ENCODE measurements at places on chromosomes 2 and 18. TPM values are rescaled to one million over a fixed set of nuclear protein-coding genes. Genes with fewer than 3 reads are reported as not detected.

- no peaks in the 10 kb centered on the region for H3K36me3 ChIP-seq
- peaks cover 6% of the 10 kb centered on the region for H3K4me1 ChIP-seq
- H3K4me3 ChIP-seq = no peak overlapping the region
- H3K27ac ChIP-seq = no peak overlapping the region
- H3K27me3 ChIP-seq = peaks cover 1% of the 10 kb centered on the region
- DNase-seq = no peak
Measured at GRCh38 chr2:24181849-24182248, 7.0 kb downstream of the FAM228A start.

DNA sequence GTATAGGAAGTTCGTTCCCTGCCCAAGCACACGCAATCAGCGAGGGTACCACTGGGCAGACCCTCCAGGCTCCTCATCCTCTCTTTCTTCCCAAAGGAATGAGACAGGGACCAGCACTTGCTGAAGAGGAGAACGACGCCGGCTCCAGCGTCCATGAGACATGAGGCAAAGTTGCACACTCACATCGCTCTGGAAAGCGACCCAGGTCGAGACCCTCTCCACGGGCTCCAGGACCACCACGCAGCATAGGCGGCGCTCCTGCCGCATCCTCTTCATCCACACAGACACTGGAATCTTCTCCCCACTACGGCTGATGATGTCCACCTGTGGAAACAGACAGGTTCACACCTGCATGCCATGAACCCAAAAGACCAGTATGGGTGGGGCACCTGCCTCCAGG is 10.8 kb downstream of the PASK start:
- H3K4me1 ChIP-seq = no peaks in the 10 kb centered on the region
- H3K27ac ChIP-seq = no peak overlapping the region
- no peak for DNase-seq

GRCh38 chr2:137893145-137893544 is 71.1 kb upstream of the HNMT start:
- H3K27me3 ChIP-seq = no peaks in the 10 kb centered on the region
- no peaks in the 10 kb centered on the region for H3K4me1 ChIP-seq
- DNase-seq = no peak
- H3K27ac ChIP-seq = no peak overlapping the region
- H3K36me3 ChIP-seq = no peaks in the 10 kb centered on the region

Gene PLGLB1
- total RNA-seq = 3.3 TPM

Gene DQX1
- total RNA-seq = 0.38 TPM

Measured in activated CD8-positive, alpha-beta memory T cell treated with anti-CD3 and anti-CD28 coated beads, Interleukin-2, amount 10 ng/mL, durations not matched to agents 7 days and 5 days (primary cell).